Activated CD8-positive, alpha-beta T cell treated with anti-CD3 and anti-CD28 coated beads for 36 hours (primary cell): ENCODE measurements at places on chromosomes 2 and 18.

DNA sequence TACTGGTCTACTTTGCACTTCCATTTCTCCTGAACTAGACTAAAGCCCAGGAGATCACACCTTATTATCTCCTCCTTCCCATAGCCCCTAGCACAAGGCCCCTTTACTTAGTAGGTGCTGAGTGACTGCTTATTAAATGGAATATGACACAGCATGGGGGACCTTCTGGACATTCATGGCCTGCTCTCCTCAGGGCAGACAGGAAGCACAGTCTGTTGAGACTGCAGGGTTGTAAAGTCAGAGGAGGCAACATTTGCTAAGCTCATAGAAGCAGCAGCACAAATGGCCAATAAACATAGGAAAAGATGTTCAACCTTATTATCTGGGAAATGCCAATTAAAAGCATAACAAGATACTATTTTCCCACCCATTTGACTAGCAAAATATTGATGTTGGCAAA lies 75.3 kb downstream of the DNMT3A start:
- no peak for DNase-seq

DNA sequence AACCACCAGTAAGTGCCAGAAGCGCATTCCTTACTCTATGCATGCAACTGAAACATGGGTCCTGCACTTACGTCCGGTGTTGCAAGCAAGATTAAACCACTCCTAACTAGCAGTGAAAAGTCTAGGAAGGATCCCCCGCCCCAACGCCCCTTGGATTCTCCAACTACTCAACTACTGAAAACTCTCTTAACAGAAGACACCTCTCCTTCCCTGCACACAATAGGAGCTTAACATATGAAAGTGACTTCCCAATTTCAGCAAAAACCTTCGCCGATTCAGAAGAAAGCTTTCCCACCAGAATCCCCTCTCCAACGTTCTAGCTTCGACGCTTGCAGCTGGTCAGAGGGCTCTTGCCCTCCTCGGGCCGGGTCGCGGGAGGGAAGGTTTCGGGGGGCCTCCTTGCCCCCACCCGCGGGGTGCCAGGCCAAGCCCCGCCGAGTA lies 578 bp downstream of the IWS1 start:
- no peak for DNase-seq

DNA sequence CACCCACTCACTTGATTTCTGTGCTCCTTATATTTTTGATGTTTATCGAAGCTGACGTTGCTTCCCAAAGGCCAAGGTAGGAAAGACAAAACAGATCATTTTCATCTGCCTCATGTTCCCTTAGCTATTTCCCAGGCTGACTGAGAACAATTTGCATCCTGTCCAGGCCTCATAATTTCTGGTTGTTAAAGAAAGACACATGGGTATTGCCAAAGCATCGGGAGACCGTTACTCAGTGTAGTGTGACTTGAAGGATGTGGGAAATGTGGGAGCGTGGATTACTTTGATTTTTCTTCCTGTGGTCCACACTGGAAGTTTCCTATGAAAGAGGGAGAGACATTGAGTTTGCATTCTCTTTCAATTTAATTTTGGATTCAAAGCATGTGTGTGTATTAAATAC lies 204.6 kb downstream of the TRIB2 start:
- no peak for DNase-seq

GRCh38 chr2:138042311-138042710 lies 78.0 kb downstream of the HNMT start:
- DNase-seq = no peak

GRCh38 chr2:213246497-213247281 lies 37.6 kb upstream of the SPAG16 start:
- peak; percentile 64 for DNase-seq

GRCh38 chr18:46542545-46542944 lies 114.5 kb downstream of the LOXHD1 start:
- no peak for DNase-seq

- DNase-seq = no peak
These were observed 77.0 kb upstream of the UBXN4 start for GRCh38 chr2:135664623-135665068.

DNA sequence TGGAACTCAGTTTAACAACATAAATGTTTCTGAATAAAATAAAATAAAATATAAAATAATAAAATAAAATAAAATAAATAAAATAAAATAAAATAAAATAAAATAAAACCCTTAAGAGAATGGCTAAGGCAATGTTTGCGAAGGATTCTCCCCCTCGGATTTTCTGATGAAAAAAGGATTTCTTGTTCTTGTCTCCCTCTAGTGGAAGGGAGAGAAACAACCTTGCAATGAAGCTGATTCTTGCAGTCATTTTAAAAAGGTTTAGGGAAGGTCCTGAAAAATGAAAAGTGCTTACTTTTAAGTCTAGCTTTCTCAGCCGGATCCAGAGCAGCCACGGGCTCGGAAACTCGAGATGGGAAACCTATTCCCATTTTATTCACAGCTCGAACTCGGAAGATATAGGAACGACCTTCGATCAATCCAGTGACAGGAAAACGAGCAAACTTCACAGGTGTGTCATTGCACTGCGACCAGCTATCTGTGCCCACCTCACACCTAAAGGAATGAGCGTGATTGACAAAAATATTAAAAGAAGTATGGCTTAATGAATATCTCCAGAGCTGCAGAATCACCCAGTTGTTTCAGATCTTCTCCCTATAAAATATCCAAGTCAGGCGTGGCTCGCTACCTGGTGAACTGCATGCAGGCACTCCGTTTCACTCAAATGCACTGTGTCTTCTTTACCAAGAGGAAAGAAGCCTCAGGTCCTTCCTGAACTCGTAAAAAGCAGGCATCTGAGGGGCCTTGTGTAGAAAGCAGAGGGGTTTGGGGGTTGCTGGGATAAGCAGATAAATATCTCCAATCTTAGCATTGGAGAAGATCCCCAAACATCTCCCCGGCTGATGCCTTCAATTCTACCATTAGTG lies 68.1 kb downstream of the MYOM1 start:
- DNase-seq = no peak

DNA sequence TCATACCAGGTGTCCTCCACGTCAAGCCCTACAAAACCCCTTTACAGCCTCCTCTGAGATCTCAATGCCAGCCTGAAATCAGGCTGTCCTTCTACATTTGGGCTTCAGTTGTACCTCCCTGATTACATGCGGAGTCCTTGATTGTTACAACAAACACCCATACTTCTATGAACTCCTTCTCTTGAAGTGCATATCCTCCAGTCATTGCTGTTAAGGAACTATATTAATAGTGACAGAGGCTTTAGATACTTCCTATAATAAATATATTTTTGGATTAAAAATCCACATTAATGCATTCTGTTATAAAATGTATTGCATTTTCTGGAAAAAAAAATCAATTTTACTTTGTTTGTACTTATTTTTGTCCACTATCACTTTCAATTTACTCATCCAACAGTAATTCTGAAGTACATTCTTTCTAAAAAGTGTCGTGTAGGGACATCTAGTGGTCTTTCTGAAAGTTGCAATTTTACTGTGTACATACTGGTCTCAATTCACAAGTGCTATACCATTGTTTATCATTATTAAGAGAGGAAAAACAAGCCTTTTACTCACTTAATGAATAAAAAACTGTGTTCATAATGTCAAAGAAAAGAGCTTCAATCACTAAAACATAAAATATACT lies 316.4 kb downstream of the DSEL start:
- no peak for DNase-seq

DNA sequence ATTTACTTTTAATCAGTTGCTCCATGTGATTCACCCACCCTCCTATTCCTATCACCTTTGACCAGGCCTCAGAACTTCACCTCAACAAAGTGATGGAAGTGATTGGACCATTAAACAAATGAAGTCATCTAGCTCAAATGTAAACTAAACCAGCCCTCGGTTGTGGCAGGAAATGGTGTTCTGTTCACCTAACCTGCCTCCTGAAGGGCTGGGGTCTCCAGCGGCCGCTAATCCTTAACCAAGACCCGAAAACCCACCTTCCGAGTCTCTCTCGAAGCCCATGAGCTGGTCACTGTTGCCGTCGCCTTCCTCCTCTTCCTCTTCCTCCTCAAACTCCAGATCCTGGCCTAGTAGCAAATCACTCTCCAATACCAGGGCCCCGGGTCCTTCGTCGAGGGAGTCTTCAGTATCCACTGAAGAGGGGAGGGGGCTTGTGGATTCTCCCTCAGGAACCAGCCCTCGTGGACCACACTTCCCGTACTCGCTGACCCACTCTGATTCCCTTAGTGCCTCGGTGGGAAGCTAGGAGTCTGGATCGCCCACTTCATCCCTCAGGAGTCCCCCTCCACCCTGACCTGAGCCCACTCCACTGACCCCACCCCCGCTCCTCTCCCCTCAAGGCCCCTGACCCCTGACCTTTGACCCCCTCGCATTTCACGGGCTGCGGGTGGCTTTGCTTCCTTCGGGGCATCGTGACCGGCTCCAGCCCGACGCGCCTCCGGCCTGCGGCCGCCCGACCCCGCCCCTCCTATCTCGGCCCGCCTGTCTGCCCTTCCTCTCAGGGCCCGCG lies 503 bp downstream of the ZNF513 start:
- DNase-seq = peak; percentile 66

DNA sequence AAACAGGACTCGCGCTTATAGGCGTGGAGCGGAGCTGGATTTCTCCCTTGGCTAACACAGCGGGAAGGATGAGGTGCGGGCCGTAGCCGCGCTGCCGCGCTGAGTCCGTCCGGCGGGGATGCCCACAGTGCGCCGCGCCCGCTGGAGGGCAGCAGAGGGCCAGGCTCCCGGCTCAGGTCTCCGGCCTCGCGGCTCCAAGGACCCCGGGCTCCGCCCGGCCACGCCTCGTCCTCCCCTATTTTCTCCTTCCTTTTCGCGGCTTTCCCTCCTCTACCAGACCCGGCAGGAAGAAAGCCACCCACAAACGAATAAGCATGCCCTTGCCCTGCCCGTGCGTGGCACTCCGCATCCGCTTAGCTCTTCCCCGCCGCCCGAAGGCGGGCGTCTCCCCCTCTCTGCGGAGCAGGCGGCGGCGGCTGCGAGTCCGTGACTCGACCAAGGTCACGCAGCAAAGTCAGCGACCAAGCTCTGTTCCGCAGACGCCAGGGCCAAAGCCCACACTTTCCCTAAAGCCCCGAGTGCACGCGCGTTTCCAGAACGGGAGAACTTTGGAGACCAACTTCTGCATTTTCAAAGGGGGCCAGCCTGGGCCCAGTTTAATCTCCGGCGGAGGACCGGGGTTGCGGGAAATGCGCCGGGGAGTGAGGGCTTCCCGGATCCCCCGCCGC lies 48.5 kb downstream of the KCNIP3 start:
- peak; percentile 74 for DNase-seq

GRCh38 chr2:54602736-54603322 lies 120.6 kb upstream of the EML6 start:
- no peak for DNase-seq

- DNase-seq = no peak
These were observed 27.9 kb downstream of the WDR33 start for GRCh38 chr2:127783101-127783500.

DNA sequence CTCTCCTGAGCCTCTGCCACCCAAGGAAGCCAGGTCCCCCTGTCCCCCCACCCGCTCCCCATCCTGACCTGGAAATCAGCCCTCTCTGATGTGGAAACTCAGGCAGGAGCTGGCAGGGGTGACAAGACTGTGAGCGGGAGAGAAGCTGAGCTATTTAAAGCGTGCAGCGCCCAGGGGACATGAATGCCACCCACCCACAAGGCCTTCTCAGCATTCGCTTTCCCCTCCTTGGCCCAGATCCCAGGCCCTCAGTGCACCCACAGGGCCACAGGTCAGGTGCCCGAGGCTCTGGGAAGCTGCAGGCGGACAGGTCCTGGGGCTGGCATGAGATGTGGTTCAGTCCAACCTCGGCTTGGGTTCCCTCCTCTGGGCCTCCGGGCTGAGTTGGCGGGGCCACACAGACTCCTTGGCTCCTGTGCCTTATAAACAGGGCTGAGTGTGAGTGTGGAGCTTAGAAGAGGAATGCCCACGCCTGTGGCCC lies 168.3 kb downstream of the SMAD7 start:
- no peak for DNase-seq

DNA sequence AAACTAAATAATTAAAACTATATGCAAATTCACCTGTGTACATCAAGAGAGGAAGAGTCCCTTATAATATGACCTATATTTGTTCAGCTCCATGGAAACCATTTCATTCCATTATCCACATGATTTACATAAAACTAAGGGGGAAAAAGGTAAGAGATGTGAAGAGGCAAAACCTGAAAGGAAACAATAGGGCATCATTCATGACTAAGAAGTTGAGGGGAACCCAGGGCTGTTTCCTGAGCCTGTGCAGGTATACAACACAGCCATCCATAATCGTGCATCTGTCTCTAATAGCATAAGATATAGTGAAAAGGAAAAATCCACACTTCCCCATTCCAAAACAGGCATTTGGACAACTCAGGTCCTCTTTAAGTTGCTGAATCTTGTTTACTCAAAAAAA lies 151.3 kb downstream of the NR4A2 start:
- DNase-seq = no peak

- no peak for DNase-seq
These were observed 114.1 kb downstream of the RIF1 start for GRCh38 chr2:151523850-151524249.
